ENCODE measurements at places on chromosomes 11 and 22.
A peak's percentile ranks its signal among the peaks of the same experiment; 100 is the strongest.

DNA sequence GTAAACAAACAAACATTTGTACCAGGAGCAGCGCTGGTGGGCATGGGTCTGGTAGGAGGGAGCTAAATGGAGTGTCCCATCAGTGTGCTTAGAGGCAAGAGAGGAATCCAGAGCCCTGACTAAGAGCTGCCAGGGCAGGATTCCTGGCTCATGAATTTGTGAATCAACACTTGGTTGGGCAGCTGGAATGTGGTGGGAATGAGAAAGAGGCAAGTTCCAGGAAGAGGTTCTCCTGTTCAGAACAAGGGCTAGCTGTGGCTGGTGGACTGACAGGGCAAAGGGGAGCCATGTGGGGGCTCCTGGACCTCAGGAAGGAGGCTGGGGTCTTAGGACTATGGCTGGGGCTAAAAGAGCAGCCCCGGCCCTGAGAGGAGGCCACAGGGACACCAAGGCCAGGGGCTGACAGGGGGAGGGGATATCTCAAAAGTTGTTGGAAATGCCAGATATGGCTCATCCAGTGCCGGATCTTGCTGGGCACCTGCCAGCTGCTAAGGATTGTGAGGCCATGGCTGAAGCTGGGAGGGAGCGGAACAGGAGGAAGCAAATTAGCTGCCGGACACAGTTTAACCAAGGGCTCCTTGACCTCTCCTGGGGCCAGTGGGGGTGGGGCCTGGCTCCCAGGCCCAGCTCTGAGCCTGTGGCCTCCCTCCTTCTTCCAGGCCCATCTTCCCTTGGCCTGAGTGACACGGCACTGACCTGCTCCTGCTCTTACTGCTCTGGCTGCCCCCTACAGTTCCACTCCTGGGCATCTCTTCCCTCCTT is 14.6 kb upstream of the P2RY6 start:
- DNase-seq: no peak

GRCh38 chr22:50148991-50149721 is 21.4 kb upstream of the PANX2 start:
- DNase-seq: peak; percentile 76

DNA sequence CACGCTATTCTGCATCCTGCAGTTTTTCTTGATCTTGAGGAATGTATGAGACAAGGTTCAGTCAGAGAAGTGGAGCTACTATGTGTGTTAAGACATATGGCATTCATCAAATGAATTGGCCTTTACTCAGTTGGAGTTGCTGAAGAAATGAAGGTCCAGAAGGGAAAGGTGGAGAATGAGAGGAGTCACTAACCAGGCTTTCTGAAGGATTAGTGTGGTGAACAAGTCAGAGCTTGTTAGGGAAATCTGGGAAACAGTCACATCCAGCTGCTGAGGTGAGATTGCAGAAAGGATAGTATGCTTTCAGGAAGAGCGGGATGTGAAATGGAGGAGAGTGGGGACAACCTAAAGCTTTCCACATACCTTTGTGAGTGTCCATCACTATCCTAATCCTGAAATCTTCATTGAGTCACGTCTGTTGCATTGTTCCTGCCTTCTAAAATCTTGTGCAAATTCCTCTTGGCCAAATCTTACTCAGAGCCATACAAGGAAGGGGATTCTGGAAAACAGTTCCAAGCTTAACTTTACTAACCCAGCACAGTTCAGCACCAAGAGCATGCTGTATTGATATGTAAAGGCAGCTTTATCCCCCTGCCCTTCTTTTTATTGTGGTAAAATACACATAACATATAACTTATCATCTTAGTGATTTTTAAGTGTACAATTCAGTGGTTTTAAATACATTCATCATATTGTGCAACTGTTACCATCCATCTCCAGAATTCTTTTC is 11.4 kb upstream of the PITPNB start:
- no peak for DNase-seq

DNA sequence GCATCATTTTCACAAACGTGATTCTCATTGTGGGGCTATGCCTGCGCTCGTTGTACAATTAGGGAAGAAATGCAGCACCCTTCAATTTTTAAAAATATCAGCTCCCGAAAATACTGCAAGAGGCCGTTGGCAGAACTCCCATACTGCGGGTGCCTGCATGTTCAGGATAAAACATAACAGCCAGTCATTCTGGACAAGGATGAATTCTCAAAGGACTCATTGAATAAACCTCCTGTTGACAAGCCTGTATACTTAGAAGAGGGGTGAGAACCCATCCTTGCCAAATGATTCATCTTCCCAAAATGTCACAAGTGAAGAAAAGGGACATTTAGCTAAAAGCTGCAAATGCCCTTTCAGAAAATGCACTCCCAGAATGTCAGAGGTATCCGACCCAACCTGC is 141.9 kb downstream of the CSNK2A3 start:
- DNase-seq: no peak

DNA sequence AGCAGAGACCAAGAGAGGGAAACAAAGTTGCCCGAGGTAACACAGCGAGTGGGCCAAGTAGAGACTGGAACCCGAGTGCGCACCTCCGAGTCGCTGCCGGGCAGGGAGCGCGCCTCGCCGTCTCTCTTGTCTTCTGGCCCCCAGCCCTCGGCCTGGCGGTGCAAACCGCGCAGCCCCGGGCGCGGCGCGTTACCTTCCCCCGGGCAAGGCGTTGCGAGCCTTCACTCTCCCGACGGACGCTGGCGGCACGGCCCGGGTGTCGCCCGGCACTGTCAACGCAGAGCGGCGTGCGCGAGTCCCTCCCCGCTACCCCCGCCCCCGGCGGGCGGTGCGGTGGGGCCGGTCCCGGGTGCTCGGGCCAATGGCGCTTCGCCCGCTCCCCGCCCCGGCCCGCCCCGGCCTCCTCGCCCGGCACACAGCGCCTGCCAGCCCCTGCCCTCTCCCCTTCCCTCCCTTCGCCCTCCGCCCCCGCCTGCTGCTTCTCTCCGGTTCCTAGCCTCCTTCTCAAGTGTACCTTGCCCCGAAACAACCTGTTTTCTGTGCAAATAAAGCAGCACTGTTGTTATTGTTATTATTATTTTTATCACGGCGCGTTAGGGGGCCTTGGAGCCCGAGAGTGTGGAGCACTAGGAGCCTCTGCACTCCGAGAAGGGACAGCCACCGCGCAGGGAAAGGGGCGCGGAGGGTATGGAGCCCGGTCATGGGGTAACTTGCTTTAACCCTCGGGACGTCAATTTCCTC is at the start of gene SYTL2:
TSS of gene SYTL2 (minus strand) at position 271 of the 741 bp plus-strand sequence. CDS start 53,416 bp downstream, outside the sequence.
- DNase-seq: peak; percentile 12

GRCh38 chr22:48821346-48821690 is 1006.4 kb downstream of the BRD1 start:
- DNase-seq: no peak

DNA sequence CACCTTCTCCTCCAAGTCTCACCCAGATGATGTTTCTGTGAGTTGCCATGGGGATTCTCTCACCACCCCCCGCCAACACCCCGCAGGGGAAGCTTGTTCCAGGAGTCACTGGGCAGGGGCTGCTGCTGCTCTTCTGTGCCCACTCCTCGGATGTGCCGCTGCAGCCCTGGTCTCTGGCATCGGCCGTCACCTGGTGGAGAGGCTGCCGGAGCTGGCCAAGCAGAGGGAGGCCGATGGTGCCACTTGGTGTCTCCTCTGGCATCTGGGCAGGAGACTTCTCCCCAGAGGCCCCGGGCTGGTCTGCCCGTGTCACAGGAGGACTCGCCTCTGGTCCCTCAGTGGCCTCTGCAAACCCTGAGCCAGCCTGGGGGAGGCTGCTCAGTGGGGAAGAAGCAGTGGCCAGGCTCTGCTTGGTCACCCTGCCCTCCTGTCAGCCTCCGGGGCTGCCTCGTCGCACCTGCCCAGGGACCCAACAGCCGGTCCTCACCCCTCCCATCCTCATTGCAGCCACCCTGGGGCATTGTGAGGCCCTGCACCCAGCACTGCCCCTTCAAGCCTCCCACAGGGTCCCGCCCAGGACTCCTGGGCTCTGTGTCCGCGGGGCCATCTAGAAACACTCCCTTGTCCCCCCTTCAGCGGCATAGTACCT is 424 bp upstream of the ADORA2A start:
- no peak for DNase-seq

- DNase-seq: no peak
Measured at GRCh38 chr11:19193916-19194315, 7.9 kb downstream of the CSRP3 start.

GRCh38 chr22:28021116-28021997 is 102.3 kb upstream of the PITPNB start:
- no peak for DNase-seq

- no peak for DNase-seq
Measured at GRCh38 chr11:92141159-92141558, 83.5 kb upstream of the FAT3 start.

DNA sequence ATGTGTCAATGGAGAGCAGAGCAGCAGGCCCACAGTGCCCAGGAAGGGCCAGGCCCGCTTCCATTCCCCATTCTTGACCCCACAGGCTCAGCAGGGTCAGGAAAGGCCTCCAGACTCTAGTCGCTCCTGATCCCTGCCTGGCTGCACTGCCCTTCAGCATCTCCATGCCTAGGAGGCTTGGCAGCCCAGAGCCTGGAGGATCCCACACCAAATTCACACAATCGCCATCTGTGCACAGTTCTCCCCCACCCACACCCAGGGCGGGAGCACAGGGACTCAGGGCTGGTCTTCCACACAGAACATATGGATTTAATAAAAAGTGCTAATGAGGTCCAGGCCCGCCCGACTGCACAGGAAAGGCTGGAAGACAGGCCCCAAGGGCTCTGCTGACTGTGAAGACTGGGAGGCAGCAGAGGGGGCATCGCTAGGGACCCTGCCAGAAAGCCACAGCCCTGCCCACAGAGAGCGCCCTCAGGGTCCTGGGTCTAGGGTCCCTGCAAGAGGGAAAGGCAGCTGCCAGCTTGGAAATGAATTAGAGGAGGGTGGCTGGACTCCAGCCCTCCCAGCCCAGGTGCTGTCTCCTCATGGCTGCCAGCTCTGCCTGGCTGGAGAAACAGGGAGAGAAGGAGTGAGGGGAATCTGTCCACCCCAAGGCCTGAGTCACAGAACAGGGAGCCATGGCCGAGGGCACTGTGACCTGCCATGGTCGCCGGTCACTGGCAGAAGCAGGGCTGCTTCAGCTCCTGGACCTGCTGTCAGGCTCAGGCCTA is 39.7 kb downstream of the DKK3 start:
- no peak for DNase-seq

- no peak for DNase-seq
Measured at GRCh38 chr22:45552580-45553350, 50.1 kb downstream of the FBLN1 start.

- DNase-seq: no peak
Measured at GRCh38 chr22:24751518-24751917, 23.0 kb downstream of the PIWIL3 start.

DNA sequence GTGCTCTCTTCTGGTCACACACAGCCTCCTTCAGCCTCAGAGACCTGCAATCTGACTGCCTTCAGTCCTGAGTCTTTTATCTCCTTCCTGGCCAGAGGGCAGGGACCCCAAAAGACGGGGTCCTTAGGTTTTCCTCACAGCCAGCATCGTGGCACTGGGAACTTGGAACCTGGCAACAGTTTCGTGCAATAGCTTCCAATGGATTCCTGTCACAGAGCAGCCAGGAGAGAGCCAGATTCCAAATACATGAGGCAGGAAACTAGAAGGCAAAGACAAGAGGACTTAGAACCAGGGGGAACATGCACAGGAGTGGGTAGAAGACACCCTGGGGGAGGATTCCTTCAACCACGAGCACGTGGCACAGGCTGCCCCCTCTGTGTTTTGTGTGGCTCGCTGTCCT is 48.6 kb downstream of the C11orf91 start:
- no peak for DNase-seq

DNA sequence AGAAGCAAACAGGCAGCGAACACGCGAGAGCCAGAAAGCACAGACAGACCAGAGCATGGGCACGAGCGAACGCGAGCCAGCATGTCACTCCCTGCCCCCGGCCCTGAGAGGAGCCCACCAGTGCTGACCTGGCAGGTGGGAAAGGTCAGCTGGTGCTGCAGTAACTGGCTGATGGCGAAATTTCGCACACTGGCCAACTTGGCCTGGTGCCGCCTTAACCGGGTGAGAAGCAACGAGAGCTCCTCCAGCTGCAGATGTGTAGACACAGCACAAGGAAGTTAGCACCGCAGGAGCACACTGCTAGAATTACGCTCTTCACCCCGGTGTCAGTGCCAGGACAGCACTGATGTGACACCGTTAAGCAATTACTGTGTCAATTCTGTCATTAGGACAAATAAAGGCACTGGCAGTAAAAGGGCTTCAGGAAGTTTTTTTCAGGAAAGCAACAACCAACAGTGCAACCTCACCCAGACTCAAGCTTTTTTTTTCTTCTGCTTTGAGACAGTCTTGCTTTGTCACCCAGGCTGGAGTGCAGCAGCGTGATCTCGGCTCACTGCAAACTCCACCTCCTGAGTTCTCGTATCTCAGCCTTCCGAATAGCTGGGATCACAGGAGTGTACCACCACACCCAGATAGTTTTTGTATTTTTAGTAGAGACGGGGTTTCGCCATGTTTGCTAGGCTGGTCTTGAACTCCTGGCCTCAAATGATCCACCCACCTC is 76.8 kb downstream of the C11orf58 start:
- DNase-seq: no peak

DNA sequence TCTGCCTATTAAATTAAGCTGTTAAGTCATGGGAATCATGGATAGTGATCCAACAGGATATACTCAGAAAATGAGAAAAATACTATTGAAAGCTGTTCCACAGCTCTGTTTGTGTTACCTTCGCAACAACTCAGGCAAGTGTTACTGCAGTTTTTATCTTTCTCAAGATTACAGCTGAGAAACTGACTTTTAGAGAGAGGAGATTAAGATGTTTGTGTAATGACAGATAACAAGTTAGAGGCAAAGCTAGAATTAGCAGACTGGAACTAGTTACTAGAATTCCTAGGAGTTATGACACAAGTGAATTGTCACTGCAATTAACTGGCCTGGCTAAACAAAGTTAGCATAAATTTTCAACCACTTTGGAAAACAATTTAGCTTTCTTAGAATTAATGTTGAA is 1.6 kb downstream of the SLN start:
- DNase-seq: no peak

DNA sequence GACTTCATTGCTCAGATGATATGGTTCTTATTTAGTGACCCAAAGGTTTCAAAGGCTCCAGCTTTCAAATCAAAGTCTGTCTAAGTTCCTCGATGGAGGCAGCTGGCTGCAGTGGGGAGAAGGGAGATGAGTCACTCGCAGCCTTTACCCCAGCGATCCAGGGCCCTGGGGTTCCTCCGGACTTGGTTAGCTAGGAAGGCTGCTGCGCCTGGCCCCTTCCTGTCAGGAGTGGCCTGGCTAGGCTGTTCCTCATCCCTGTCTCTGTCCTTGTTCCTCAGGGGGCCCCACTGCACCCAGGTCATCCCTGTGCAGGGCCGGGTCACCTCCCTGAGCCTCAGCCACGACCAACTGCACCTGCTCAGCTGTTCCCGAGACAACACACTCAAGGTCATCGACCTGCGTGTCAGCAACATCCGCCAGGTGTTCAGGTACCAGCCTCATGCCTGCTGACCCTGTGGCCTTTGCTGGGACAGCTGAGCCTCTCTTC is 13.9 kb downstream of the ATG16L2 start:
- DNase-seq: no peak

- no peak for DNase-seq
Measured at GRCh38 chr11:3156282-3156660, 8.8 kb downstream of the OSBPL5 start.
